ENCODE measurements at places on chromosomes 5 and 9.

DNA sequence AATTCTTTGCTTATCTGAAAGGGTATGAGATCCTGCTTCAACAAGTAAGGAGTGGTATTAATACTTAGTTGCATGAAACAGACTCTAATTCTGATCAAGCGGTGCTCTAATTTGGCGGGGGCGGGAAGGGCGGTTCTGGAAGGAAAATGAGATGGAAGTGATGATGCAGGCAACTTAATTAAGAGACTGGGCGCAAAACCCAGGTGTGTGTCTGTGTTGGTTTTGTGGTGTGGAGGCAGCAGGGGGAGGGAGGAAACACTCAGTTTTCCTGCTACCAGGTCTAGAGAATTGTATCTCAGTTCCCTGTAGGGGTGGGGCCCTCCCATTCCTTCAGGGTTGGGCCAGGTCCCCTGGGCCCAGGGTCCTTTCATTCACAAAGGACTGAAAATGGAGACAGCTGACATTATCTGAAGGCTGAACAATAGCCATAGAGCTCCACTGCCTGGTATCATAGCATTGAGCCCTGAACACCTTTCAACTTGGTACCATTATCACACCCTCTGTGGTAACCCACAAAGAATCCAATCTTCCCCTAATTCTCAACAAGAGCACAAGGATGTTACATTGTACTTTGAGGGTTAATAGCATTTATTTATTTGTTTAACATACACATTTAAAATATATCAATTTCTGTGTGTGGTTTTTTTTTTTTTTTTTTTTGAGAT lies 17.2 kb upstream of the C5orf47 start:
- DNase-seq = no peak

DNA sequence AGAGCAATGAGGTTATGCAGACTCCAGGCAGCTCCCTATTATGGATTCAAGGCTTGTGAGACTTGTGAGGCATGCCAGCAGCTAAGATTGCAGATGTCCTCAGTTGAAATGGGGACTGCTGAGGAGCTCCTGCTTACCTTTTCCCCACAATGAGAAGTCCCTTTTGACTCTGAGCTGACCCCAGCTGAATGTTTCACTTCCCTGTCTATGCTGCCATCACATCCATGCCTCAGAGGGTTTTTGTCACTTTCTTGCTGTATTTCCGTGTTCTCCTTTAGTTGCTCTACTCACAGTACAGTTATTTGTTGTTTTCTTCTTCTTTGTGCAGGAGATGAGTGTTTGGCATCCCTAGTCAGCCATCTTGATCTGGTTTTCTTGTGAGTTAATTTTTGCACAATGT lies 18.8 kb upstream of the OR2S2 start:
- DNase-seq = no peak

DNA sequence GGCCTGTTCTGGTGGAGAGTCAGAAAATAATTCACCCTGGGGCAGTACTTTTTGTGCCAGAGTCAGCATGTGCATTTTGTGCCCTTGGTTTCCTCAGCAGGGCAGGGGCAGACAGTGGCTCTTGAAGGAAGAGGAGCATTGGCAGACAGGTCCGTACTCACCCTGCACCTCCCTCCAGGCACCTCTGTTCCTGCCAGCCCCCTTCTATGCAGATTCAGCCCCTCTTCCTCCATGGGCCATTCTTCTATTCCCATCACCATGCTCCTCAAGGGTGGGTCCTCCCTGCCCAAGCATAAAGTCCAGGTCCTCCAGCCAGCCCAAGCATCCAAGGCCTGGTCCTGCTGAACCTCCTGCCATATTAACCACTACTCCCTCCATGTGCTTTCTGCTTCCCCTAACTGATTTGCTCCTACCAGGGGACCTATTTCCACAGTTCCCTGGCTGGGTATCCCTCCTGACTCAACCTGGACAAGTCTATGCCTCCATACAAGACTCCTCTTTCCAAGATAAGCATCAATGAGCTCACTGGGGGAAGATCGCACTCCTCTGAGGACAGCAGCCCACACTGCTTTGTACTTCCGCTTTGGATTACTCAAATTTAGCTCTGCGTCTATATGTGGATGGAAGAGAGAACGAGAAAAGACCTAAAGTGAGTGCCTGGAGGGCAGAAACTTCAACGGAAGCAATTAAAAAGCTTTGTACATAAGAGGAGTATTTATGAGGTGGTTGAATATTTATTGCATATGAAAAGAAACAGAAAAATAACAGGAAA lies 9.3 kb upstream of the ACSL6 start:
- no peak for DNase-seq

DNA sequence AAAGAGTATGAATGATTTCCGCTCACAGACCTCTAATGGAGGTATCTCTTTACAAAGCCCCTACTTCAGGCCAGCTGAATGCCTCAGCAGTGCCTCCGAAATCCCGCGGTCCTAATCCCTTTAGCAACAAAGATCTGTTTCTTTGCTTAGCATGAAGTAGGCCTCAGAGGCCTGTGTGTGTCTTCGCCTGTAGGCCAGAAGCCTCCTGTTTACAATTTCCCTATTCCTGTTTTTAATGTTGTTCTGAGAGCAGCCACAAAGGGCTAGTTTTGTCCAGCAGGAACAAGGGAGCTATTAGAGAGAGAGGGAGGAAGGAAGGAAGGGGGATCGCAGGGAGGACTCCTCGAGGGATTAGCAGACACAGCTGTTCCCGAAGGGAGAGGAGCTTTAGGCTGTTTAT lies 166.4 kb upstream of the SPRY4 start:
- DNase-seq = no peak

DNA sequence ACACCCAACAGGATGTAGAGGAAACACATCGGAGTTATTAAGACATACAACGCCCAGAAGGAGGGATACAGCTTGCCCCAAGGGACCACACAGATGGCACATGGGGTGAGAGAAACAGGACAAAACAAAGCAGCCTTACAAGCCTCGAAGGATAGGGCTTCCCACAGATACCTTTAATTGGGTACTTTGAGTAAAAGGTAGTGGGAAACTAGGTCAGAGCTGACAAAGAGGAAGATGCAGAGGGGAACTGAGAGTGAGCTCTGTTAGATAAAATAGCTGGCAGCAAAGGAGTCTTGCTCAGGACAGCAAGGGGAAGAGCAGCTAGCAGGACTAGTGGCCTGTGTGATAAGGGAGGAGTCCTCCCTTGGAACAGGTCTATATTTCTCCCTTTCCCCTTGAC lies 48.2 kb downstream of the OTP start:
- DNase-seq = no peak

- no peak for DNase-seq
These were observed 113.7 kb downstream of the KLHL3 start for GRCh38 chr5:137621861-137622823.

GRCh38 chr5:119335261-119335677 lies 20.6 kb upstream of the TNFAIP8 start:
- DNase-seq = no peak

DNA sequence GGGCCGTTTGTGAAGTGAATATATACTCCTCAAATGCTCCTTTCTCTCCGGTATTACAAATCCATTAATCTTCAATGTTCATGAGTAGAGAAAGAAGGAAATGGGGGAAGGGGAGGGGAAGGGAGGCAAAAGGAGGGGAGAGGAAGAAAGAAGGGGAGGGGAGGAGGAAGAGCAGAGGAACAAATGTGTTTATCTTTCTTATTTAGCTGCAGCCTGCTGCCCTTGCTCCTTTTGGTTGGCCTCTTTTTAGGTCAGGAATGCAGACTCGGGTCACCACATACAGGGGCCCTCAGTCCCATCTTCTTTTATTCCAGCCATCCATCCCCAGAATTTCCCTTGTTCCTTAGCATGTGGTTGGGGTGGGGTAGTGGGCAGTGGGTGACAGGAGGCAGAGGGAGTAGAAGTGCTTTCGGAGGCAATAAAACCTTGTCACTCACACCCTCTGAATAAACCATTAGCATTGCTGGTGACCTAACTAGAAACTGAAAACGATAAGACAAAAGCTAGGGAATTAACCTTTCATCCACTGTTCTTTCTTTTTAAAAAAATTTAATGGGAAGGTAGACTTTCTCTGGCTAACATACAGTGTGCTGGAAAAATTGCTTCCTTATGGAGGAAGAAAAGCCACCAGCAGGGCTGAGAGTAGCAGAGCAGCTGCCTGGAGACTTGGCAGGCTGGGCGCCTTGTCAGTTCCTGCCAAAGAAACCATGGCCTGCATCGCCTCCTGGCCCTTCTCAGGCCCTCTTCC lies 16.8 kb upstream of the PRLR start:
- no peak for DNase-seq

GRCh38 chr5:95615164-95615467 lies 4.8 kb upstream of the GPR150 start:
- DNase-seq = no peak

DNA sequence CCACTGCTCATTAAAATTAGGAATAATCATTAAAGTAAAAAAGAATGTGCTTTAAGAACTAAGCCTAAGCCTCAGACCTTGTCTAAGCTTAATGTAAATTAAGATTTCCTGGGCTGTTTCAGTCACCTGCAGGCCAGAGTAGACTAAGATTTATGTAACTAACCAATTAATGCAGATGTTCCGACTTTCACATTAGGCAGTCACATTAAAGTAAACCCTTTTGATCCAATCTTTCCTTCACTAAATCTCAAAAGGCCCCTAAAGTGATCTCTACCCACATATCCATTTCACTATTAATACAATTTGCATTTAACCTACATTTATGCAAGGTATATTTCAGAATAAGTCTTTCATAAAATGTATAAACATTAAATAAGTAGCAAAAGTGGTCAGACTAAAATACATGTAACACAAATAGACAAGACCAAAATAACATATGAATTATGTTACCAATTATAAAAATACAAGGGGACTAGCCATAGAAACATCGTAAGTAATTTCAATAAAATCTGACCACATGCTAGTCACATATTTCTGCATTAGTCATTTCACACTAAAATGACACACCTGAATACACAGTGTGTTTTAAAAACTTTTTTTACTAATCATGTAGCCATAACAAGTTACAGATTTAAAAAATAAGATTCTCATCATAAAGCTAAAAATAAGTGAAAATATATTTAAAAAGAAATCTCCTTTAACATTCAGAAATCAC lies 7.7 kb downstream of the NR3C1 start:
- no peak for DNase-seq

DNA sequence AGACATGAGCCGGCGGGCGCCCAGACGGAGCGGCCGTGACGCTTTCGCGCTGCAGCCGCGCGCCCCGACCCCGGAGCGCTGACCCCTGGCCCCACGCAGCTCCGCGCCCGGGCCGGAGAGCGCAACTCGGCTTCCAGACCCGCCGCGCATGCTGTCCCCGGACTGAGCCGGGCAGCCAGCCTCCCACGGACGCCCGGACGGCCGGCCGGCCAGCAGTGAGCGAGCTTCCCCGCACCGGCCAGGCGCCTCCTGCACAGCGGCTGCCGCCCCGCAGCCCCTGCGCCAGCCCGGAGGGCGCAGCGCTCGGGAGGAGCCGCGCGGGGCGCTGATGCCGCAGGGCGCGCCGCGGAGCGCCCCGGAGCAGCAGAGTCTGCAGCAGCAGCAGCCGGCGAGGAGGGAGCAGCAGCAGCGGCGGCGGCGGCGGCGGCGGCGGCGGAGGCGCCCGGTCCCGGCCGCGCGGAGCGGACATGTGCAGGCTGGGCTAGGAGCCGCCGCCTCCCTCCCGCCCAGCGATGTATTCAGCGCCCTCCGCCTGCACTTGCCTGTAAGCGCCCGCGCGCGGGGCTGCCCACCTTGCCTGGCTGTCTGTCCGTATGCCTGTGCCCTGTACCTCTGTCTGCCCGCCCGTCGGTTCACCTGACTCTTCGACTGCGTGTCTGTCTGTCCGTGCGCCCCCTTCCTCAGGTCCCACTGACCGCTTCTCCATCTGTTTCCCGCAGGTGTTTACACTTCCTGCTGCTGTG lies 412 bp downstream of the FGF18 start:
- DNase-seq = no peak

Measured in Panc1 (cell line).